ENCODE measurements at places on chromosomes 1 and 21.

- no peak for DNase-seq
These were observed 157.2 kb downstream of the KAZN start for GRCh38 chr1:14755518-14756252.

DNA sequence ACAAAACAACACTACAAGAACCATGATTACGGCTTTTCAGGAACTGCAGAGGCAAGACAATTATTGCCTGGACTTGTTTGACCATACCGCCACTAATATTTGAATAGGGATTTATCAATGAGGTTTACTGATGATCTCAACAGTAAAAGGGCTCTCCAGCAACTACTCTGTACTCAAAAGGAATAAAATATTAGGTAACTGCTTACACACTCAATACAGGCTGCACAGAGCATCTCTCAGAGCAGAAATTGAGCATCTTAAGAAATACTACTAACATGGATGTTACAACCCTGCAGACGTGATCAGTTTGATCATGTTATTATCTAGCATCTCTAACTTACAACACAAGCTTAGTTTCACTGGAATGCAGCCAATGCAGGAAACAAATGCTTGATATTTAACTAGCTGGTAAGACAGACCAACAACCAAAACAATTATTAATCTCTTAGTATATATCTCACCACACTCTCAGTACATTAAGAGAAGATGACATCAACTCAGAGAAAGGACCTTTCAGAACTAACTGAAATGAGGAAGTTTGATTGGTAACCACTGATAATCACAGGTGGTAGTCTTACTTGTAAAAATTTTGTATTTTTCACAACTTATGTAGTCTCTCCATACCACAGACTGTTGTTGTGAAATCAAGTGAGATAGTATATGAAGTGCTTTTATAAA lies 52.2 kb downstream of the PUM1 start:
- DNase-seq: no peak

DNA sequence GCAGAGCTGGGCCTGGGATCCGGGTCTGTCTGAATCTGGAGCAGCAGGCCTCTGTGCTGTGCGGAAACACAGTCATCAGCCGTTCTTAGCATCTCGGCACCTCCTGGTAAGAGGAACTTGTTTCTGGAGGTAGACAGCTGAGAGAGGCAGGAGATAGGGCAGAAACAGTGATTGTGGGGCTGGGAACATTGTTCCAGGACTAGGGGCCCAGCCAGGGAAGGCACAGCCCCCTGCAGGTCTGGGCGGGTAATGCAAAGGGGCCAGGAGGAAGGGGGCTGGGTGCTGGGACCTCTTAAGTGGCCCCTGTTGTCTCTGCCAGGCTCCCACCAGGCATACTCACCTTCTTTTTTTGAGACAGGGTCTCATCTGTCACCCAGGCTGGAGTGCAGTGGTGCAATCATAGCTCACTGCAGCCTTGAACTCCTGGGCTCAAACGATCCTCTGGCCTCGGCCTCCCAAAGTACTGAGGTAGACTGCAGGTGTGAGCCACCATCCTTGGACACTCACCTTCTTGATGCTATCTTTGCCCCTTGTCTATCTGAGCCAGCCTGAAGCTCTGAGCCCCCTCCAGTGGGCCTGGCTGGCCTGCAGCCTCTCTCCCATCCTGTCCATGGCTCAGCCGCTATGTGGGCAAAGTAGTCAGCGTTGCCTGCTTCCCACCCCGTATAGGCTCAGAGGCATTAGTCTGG lies 134.3 kb upstream of the ZBTB40 start:
- DNase-seq: no peak

GRCh38 chr1:36253161-36253862 lies 29.1 kb downstream of the THRAP3 start:
- DNase-seq: no peak

DNA sequence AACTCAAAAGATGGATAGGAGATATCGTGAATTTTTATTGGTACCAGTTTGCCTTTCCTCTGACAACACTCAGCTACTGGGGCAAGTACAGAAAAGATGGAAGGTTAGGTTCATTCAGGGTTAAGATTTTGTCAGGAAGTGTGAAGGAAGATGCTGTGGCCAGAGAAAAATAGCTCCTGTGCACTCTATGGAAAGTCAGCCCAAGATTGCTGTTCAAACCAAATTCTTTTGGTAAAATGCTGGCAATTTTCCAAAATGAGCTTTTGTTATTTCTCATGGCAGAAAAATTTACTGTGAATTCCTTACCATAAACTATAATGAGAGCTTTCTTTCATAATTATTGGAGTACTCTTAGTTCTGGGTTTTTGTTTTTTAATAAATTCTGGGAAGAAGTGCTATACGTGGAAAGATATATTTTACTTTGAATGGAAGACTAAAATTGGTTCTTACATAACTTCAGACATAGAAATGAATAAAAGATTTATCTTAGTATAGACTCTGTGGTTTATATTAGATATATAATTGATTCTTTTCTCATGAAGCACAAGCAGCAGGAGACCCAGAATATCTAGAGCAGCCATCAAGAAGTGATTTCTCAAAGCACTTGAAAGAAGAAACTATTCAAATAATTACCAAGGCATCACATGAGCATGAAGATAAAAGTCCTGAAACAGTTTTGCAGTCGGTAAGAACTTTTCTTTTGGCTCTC lies 112.2 kb downstream of the USP25 start:
- peak; percentile 19 for DNase-seq

DNA sequence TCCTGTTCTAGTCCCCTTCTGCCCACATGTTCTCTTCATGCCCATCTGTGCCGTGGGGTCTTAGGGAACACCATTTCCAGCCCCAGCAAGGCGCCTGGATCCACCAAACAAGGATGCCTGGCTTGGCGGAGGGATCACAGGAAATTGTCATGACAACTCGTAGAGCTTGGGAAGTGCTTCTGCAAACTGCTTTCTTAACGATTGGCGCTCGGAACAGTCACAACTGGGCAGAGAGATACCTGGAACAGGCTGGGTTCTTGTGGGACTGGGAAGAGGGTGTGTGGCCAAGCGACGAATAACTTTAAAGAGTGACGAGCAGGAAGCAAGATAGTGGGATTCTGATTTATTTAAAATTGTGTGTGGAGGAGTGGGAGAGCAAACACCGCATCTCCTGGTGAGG lies 329.8 kb downstream of the RPS6KC1 start:
- no peak for DNase-seq

DNA sequence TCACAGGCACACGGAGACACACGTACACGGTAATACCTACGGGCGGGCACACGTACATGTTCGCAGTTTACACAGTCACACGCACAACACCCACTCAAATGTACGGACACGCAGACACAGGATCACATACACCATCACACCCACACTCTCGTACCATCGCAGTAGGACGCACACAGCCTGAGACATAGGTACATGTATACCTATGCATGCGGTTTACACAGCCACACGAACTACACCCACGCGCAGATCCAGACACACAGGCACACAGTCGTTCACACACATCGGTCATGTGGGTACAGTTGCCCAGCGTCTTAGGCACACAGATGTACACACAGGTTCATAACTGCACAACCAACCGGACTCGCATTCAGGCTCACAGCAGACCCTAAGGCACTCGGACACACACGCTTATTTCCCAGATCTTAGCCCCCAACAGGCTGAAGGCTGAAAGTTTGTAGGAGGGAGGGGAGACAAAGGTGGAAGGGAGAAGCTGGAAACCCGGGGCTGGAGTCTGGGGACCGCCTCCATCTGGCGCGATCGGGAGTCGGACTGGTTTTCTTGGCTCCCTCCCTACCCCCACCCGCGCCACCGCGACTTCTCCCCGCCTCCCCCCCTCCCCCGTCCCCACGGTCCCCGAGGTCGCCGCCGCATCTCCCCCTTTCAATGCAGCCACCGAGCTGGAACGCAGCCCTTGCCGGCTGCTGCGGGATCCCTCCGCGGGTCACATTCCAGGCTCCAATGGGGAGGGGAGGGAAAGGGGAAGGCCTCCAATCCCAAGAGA lies 51.9 kb upstream of the SYNC start:
- DNase-seq: no peak

DNA sequence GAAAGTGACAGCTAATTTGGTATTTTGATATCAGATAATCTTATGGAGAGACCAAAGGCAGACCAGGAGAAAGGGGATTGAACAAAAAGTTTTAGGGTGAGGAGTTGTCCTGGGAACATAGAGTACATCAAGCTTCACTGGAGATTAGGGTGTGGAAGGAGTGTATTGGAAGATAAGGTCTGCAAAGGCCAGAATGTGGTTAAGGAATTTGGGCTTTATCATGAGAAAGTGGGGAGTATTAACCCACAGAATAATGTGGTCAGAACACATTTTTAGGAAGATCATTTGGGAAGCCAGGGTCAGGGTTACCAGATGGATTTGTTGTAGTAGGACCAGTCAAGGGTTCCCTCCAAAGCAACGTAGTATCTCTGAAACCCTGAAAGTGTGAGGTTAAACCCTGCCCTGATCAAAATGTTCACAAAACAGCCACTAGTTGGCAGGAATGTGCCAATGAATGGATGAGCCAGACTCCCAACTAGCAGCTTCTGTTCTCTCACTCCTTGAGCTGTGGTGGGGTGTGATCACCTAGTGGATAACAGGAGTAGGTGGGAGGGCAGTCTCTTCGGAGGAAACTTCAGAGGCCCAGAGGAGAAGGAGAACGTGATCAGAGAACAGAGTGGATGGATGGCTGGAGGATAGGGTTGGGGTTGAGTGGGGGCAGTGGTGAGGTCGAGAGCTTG lies 35.8 kb downstream of the SLC2A1 start:
- no peak for DNase-seq

- DNase-seq: no peak
These were observed 56.8 kb downstream of the ESRRG start for GRCh38 chr1:216666441-216666840.

DNA sequence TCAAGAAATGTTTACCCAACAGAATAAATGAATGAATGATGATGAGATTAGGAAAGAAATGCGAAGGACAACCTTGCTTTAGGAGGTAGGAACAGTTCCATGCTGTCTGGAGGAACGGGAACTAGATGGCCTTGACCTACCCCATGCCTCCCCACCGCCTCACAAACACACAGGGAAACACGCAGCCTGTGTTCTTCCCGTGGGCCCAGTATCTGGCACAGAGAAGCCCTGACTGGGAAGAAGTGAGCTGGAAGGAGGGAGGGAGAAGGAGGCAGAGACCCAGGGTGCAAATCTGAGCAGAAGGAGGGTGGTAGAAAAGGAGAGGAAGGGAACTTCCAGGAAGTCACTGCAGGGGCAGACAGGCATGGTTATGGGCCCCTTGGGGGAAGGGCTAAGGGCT lies 3.5 kb upstream of the ADORA1 start:
- DNase-seq: no peak

- DNase-seq: no peak
These were observed 17.2 kb upstream of the ZBTB8B start for GRCh38 chr1:32447469-32448185.

- DNase-seq: no peak
These were observed 347.2 kb upstream of the ADAMTS5 start for GRCh38 chr21:27314131-27314530.

DNA sequence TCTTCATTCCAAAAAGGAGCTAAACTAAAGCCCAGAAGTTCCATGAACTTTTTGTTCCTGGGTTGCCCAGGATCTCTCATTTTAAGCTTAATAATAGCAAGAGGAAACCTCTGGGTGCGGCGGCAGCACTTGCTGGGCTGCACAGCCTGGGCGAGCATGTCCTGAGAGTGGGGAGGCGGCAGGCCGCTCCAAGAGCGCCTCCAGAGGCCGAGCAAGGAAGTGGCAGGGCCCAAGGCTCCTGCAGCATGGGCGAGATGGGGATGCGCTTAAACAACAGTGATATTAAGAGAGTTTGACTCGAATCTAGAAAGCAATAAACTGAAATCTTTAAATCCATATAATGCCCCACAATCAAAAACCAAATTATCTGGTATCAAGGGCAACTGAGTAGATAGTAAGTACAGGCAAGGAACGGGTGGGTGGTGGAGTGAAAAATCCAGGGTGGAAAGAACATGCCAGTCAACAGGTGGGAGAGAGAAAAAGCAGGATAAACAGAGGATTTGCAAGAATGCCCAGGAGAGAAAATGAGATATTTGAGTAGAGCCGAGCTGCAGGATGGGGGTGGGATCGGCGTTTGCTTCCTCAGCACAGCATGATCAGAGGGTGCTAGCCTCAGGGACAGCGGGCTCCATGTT lies 14.1 kb upstream of the TNR start:
- no peak for DNase-seq

Data from HFF-Myc (cell line).